ENCODE measurements at places on chromosomes 2 and 18.
A peak's percentile ranks its signal among the peaks of the same experiment; 100 is the strongest.

DNA sequence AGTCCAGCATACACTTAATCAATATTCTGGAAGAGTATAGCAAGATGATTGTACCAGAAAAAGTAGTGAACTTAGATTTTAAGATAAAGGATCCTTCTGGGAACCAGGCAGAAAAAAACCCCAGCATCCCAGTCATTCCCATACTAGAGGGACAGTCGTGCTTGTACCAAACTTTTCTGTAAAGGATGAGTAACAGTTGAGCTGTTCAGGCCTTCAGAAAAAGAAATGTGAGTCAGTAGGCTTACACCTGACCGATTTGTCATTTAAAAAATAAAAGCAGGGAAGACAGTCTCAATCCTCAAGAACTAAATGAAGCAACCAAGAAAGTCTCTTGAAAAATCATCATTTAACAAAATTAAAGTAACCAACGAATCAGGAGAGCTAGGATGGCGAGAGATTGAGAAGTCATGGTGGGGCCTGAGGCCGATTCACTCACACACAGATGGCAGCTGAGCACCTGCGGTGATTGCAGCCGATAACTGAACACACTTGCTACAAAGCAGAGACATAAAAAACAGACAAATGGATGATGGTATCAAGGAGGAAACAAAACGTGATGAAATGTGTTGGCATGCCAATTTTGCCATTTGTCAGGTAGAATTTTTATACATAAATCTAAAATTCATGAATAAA, 170.0 kb upstream of the ALKAL2 start:
- no peak for DNase-seq

- no peak for DNase-seq
Measured at GRCh38 chr2:9370746-9371145, 52.6 kb downstream of the ITGB1BP1 start.

DNA sequence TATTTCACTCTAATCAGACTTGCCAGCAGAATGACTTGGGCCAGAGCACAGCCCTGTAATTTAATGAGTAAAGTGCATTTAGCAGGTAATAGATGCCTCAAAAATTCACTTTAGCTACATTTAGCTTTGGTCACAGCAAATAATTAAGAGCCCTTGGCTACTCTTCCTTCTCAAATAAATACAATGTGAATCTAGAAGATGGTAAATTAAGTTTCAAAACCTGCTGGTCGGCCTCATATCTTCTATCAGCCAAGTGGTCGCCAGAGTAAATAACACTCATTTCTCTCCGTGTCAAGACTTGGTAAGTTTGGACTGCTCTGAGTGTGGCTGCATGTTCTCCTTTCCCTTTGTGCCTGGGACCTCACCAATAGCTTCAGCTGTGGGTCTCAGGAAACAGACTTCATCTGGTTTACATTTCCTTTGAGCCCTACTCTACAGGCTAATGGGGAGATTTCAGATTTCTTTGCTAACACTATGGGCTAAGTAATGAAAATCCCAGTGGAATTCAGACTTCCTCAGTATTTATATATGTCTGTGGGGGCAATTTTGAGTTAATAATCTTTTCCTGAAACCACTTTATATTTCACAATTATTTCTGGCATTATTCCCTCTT, 375.8 kb downstream of the RBM43 start:
- no peak for DNase-seq

DNA sequence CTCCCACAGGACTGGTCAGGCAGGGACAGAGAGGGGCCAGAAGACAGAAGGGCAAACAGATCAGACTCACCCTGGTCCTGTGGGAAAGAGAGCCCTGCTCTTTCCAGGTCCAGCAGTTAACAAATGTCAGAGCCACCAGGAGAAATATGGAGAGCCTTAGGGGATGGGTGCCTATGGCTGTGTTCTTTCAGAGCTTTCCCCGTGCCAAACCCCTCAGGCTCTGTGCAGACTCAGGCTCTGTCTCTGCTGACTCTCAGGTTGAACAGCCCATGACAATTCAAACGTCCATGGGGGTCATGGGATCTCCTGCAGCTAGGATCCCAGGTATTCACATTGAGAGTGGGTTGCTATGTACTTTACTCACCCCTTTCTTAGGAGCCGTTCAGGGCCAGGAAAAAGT, 120.8 kb upstream of the ERBB4 start:
- no peak for DNase-seq

DNA sequence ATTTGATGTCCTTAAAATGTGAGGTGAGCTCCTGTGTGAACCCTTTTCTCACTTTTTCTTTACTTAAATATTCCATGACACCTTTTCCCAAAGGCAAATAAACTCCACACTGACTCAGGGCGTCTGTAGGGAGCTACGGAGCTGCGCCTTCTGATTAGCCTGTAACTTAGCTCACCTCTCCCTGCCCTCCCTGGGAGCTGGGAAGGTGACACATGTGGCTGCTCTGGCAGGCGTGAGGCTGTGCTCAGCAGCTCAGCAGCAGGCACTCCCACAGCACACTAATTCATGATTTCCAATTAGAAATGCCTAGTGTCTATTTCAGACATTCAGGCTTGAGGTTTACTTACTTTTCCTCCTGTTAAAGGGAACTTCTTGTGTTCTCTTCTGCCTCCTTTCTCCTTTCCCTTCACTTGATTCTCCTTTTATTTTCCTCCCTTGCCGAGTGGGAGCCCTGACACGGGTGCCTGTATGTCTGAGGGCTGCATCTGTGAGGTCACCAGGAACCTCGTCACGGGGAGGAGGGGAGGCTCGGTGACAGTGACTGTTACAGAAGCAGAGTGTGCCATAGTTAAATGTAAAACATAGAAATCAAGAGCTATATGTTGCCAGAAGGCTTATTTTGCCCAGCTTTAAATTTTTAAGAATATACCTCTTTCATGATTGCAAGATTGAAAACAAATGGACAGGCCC, 437.1 kb downstream of the DCDC2C start:
- no peak for DNase-seq

DNA sequence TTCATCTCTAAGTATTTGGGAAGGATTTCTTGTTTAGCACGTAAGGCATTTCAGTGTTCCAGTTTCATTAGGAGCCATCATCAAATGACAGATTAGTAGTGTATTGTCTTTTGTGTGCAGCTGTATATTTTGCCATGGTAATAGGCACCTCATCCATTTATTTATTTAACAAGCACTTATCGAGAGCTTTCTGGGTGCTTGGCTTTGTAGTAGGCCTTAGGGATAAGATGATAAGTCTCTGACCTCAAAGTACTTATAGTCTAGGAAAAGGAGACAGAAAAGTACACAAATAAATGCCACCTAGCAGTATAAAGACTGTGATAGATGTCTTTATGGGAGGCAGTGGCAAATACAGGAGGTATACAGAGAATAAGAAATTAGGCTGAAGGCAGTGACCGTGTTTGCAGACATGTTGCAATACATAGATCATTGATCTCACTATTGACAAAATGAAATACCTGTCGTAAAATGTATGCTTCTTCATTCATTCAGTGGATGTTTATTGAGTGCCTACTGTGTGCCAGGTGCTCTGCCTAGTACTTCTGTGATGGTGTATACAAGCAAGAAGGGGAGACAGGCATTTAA, 265.9 kb downstream of the SETBP1 start:
- no peak for DNase-seq

- DNase-seq: peak; percentile 75
Measured at GRCh38 chr2:54206596-54206995, 49.4 kb downstream of the TSPYL6 start.

- peak; percentile 73 for DNase-seq
Measured at GRCh38 chr2:40450066-40450795, 1.7 kb downstream of the SLC8A1 start.

GRCh38 chr2:72911256-72911655, 6.1 kb upstream of the EMX1 start:
- no peak for DNase-seq

Measured in pons (tissue), 1 donor.